ENCODE measurements at places on chromosomes 16 and 17.

DNA sequence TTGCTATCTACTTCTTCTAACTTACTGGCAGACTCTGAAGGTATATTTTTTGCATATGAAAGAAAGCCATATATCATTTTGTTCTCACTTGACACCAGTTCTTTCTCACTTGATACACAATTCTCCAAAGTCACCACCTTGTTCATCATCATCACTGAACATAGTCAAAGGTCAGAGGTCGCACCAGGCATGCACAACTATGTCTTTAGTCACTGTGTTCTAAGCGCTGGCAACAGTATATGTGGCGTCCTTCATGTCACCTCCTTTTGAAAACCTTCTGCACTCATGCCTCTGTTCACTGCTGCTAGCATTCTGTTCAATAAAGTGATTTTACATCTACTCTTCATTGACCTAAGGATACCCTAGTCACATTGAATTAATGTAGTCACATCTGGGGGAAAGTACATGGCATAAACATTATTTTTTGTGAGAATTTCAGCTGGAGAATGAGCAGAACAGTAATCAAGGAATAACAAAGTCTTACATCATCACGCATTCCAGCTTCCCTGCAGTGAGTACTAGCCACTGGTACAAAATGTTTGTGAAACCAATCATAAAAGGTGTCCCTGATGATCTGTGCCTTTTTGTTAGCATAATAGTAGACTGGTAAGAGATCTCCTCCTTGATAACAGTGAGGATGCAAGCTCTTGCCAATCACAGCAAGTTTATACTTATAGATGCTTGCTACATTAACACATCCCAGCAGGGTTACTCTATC lies 20.5 kb upstream of the TBX4 start:
- DNase-seq, result no peak

DNA sequence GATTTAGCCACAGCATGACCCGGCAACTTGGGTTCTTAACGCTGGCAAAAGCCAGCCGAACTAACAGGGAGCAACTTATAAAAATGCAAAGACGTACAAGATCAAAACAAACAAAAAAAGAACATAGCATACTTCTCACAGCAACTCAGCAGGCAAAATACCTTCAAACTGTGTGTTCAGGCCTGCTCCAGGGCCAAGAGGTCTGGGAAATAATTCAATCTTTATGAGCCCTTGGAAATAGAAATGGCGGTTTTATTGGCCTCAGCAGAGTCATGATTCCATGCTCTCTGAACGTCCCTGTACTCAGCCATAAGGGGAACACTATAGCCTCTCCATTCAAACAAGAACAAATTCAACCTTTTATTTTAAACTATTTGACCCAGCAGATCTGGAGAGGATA lies 101.3 kb upstream of the C17orf78 start:
- DNase-seq, result no peak

- DNase-seq, result no peak
Measured at GRCh38 chr17:66790501-66791061, 44.3 kb upstream of the CACNG5 start.

DNA sequence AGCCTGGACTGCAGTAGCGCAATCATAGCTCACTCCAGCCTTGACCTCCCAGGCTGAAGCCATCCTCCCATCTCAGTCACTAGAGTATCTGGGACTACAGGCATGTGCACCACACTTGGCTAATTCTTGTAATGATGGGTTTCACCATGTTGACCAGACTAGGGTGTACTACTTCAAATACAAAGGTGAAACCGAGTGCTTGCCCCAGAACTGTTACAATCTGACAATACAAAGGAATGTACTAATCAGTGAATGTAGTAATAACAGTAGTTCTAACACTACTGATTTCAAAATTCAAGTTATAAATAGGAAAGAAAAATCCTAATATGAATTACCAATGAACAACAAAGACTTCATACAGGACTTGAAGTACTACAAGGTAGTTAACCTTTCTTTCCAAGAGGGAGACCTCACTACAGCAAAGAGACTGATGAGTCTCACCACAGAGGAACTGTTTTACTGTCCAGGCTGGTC lies 24.4 kb downstream of the CRK start:
- DNase-seq, result no peak

GRCh38 chr17:47815106-47815918 lies 6.3 kb downstream of the OSBPL7 start:
- no peak for DNase-seq

DNA sequence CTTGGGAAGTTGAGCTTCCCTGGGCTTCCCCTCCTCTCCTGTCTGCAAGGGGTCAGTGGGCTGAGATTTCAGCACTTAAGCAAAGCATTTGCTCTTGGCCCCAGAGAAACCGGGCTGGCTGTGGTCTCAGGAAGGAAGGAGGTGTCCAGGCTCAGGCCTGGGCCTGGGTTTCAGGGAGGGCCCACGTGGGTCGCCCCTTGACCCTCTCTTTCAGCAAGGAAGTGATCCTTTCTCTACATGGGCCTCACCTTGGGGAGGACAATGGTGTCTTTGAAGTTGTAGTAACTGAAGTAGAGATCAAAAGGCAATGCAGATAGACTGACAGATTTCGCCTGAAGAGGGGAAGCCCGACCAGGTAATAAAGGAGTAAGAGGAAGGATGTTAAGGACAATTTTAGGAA lies 2.7 kb downstream of the NOD2 start:
- DNase-seq, result no peak

- DNase-seq, result no peak
Measured at GRCh38 chr16:9447195-9447551, 355.7 kb downstream of the HAPSTR1 start.

DNA sequence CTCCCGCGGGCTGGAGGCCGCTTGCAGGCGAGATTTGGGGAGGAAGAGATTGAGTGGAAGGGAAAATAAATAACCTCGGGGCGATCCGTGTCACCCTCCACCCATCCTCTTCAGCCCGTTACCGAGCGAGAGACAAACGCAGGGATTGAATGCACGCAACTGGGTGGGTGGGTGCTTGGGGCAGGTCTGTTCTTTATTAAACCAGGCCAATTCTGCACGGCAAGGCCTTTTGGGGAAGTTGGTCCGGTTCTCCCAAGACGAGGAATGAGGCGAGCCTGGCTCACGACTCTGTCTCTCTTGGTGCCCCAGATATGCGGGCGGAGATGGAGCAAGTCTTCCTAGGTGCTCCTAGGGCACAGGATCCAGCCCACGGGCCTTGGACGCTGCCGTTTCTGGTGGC lies 396 bp upstream of the HOXB7 start:
- DNase-seq, result no peak

GRCh38 chr17:49508061-49508865 lies 13.2 kb downstream of the NGFR start:
- no peak for DNase-seq

DNA sequence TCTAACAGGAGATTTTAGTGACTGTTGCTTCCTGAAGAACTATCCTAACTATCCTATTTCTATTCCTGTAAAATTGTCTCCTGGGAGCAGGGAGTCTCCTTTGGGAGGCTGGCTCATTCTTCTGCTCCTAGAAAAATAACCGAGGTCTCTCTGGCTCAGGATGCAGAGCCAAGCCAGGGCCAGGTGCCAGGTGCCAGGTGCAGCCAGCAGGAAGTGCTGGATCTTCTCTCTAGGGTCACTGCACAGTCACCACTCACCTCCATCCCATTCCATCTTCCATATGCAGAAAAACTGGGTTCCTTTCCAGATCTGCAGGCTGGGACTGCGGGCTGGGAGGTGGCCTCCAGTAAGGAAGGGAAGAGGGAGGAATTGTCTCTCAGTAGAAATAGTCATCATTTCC lies 3.8 kb upstream of the TMC7 start:
- DNase-seq, result no peak

- no peak for DNase-seq
Measured at GRCh38 chr16:54027558-54027957, 259.0 kb downstream of the IRX3 start.

GRCh38 chr16:58492735-58493134 lies 7.2 kb upstream of the NDRG4 start:
- no peak for DNase-seq

- peak; percentile 21 for DNase-seq
Measured at GRCh38 chr17:40219594-40220338, 662 bp downstream of the WIPF2 start.

- DNase-seq, result no peak
Measured at GRCh38 chr17:796609-797008, 14.5 kb downstream of the MRM3 start.

- no peak for DNase-seq
Measured at GRCh38 chr17:42111871-42112551, 503 bp downstream of the DHX58 start.

DNA sequence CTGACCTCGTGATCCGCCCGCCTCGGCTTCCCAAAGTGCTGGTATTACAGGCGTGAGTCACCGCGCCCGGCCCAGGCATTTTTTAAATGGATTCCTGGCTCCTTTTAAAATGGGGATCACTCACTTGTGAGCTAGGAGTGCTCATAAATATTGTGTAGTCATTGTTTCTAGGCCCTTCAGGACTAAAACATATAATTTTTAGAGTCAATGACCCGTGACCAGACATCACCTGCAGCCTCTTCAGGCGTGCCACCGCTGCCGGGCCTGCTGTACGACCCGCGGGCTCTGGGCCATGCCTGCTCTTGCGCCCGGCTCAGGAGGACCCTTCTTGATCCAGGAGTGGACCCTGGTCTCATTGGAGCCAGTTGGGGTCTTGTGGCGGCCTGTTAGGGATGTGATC lies 30.8 kb downstream of the EFCAB5 start:
- DNase-seq, result no peak

- DNase-seq, result no peak
Measured at GRCh38 chr17:31915456-31916100, 14.1 kb upstream of the UTP6 start.

- no peak for DNase-seq
Measured at GRCh38 chr17:44307387-44308186, 814 bp upstream of the RUNDC3A start.

DNA sequence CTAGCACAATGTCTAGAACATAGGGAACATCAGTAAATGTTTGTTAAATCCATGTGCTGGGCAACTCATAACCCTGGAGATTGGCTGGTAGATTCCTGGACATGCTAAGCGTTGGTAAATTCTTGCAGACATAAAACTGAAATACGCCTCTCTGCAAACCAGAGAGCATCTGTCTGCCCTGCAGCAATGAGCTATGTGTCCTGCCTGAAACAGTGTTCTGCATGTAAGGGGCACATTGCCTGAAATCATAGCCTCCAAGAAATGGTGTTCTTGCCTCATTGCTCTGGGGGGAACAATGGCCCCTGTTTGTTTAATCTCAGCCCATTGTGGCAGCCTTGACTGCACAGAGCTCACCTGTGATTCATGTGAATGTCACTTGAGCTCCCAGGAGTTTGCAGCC lies 113.5 kb upstream of the CCL2 start:
- no peak for DNase-seq

- DNase-seq, result no peak
Measured at GRCh38 chr17:46072998-46073397, 73.9 kb downstream of the STH start.

DNA sequence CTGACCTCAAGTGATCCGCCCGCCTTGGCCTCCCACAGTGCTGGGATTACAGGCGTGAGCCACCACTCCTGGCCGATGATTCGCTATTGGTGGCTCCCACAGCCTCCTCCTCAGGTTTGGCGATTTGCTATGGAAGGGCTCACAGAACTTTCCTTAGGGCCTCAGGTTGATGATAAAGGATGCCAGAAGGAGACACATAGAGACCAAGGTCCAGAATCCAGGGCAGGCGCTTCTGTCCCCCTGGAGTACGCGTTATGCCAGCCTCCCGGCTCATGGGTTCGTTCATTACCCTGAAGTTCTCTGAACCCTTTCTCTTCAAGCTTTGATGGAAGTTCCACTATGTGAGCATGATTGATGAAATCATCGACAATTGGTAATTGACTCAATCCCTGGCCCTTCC lies 19.9 kb downstream of the LGALS3BP start:
- DNase-seq, result no peak

DNA sequence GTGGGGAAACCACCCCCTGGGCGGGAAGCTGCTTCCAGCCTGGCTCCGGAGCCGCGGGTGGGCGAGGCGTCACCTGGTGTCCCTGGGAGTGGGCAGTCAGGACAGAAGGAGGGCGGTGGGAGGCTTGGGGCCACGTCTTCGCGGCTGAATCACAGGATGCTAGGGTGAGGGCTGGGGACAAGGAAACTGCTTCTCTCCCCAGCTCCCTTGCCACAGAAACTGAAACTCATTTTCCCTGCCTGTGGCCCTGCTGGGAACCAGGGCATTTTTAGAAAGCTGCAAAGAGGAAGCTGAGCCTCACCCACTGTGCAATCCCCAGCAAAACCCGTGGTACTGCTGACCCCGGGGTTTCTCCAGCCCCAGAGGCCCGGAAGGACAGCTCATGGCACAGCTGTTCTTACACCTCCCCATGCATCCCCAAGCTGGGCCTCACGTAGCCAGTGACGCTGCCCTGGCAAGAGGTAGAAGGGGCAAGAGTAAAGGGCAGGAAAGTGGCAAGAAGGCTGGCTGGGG lies 8.2 kb downstream of the RHBDF2 start:
- DNase-seq, result peak; percentile 37

DNA sequence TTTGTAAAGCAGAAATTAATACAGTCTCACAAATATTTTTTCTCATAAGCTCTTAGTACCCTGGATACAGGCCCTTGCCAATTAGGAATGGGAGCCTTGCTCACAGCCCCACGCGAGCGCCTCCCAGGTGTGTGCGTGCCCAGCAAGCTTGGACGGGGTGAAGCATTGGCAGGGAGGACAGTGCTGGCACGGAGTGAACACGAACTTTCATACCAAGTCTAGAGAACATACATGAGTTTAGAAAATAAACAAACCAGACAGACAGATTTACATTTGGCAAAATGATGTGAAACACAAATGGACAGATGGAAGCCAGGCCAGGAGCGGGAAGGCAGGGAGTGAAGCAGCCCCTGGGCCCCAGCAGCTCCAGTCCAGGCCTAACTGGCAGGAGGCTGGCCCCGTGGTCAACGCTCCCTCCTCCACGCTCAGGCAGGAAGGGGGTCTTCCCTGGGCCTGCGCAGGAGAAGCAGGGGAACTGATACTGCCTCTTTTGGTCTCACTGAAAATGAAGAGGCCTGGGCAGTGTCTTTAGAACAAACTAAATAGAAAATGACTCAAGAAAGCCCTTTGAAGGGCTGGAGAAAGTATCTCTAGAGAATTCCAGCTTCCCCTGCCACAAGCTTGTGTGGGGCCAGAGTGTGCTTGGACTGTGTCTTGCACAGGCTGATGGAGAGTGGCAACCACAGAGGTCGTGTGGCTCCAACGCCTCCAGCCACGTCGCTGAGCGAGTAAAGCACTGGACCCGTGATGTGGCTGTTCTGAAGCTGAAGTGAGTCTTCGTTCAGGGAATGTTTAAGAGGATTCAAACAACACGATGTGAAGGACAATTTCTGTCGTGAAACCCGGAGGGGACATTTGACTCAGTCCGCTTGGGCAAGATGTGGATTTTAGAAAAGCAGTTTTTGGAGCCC lies 9.9 kb upstream of the FOXJ1 start:
- DNase-seq, result no peak

DNA sequence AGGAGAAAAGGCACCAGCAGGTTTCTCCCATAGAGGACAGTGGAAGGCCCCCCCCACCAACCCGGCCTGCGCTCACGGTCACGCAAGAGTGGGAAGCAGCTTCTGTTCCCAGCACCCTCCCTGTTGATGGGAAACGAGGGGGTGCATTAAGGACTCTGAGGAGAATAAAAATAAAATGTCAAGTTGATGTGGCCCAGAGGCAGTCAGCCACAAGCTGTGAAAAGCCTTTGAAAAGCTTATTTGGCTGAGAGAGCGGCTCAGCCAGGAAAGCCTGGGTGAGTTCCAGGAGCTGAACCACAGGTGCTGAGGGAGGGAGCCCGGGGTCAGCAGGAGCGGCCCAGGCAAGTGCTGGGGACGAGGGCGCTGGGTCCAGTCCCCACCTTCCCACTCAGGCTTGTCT lies 26.9 kb upstream of the SPATA32 start:
- no peak for DNase-seq
